ENCODE measurements at places on chromosomes 1 and 21.

DNA sequence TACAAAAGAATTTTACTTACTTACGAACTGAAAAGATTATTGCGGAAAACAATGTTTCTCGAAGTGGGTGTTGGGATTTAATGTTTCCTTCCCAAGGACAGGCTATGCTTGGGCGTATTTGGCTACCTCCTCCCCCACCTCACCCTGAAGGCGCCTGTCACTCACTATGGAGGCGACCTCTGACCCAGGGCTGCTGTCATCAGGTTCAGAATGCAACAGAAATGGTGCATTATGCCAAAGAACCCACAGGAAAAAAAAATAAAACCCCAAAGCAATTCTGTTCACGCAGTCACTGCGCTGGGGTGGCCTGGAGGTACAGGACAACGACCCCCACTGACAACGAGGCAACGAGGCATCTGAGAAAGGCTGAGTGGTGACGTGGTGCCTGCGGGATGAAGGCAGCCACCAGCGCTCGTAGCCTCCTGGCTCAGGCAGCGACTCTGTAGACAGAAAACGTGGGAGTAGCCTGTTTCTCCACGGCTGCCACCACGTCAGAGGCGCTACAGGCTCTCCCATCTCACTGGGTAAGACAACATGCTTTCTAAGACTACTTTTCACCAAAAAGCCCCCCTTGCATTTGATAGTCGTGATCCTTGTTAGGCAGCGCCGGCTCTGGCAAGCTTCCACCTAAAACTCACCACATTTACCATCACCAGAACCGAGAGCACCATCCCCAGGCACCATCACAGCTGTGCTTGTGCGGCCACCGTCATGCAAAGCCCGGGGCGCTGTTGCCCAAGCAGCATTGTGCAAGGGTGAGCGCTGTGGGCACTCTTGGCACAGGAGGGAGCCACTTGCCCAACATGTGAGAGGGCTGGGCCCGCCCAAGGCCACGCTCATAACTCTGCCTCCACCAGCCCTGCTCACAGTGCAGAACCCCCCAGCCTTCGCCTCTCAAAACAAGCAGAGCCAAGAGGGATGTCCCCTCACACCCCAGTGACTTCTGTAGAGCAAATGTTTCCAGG is 14.3 kb downstream of the NADK start:
- peak; percentile 65 for DNase-seq

DNA sequence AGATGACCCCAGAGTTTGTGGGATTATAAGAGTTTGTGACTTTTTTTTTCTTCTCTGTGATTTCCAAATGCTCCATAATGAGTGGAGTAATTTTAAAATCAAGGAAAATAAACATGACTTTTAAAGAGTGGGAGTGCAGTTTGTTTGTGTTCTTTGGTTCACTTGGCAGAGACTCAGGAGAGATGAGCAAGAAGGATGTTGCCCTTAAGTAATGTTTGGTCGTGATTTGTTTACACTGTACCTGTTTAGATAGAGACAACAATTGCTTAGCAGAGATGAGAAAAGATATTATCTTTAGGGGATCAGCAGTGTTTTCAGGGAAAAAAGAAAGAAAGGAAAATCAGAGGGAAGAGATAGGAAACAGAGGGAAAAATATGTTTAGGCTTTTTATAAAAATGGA is 170.8 kb downstream of the ADSS2 start:
- DNase-seq: no peak

DNA sequence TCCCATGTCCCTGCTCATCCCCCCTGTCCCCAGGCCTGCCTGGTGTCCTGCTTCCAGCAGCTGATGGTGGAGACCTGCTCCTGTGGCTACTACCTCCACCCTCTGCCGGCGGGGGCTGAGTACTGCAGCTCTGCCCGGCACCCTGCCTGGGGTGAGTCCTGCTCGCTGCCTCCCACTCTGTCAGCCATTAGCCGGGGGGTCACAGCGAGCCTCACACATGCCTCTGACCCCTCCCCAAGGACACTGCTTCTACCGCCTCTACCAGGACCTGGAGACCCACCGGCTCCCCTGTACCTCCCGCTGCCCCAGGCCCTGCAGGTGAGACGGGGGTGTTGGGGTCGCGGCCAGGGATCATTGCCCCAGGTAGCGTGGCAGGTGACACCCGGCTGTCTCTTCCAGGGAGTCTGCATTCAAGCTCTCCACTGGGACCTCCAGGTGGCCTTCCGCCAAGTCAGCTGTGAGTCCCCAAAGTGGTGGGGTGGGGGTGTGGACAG is 10.0 kb downstream of the SCNN1D start:
- peak; percentile 51 for DNase-seq

DNA sequence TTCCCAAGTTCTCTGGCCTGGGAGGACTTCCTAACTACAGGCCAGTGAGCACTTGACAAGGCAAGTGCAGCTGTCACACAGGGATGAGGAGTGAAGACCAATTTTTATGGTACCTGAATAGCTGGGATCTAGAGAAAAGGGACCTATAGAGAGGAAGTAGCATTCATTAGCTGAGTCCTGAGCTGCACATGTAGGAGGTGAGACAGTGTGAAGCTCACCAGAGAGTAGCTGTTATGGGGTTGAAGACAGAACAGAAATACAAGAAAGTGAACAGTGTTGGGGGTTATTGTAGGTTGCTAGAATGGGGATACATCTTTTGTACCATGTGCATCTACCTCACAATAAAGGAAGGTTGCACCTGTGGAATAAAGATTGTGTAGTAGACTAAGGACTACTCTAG is 37.7 kb upstream of the PYHIN1 start:
- DNase-seq: no peak

DNA sequence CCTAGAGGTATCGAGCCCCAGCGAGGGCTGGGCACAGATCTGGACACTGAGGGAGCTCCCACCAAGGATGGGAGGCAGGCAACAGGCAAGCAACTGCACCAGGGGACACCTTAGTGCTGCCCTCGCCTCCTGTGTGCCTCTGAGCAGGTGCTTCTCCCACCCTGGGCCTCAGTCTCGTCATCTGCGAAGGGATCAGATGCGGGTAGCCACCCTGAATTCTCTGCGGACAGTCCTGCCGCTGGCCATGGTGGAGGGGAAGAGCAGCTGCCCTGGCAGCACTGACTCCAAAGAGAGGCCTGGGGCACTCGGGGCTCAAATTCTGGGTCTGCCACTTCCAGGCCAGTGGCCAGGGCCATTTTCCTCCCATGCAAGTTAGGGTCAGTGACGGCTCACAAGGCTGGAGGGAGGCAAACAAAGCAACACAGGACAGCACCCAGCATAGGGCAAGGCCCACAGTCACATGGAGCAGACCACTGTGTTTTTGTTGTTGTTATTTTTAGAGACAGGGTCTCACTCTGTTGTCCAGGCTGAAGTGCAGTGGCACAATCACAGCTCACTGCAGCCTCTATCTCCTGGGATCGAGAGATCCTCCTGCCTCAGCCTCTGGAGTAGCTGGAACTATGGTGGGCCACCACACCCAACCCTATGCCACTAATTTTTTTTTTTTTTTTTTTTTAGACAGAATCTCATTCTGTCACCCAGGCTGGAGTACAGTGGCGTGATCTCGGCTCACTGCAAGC is 7.1 kb upstream of the SDC3 start:
- no peak for DNase-seq

DNA sequence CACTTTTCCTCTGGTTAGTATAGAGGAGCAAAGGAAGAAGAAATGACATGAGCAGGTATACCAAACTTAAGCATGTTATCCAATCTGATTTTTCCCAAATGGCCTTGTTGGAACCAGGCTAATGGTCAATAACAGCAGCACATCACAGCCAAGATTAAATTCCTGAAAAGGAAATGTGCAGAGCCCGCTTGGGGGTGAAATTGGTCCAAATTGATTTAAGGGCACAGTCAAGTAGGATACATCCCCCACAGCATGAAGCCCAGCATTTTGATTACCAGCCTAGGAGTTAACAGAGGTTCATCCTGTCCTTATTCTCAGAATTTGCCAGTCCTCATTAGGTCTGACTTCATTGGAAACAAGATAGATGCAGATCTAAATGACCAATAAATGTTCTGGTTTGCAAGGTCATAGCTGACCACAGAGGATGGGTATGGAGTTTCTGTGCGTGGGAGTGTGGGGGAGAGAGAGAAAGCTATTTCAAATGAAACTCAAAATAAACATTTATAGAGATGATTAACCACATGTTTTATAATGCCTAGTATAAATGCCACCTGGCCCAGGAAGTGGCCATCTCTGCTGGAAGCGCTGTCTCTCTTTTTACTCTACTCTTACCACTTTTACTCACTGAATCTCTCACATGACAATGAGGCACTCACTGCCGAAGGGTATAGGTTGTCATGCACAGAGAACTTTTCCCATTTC is 38.7 kb downstream of the RGS5 start:
- DNase-seq: no peak

DNA sequence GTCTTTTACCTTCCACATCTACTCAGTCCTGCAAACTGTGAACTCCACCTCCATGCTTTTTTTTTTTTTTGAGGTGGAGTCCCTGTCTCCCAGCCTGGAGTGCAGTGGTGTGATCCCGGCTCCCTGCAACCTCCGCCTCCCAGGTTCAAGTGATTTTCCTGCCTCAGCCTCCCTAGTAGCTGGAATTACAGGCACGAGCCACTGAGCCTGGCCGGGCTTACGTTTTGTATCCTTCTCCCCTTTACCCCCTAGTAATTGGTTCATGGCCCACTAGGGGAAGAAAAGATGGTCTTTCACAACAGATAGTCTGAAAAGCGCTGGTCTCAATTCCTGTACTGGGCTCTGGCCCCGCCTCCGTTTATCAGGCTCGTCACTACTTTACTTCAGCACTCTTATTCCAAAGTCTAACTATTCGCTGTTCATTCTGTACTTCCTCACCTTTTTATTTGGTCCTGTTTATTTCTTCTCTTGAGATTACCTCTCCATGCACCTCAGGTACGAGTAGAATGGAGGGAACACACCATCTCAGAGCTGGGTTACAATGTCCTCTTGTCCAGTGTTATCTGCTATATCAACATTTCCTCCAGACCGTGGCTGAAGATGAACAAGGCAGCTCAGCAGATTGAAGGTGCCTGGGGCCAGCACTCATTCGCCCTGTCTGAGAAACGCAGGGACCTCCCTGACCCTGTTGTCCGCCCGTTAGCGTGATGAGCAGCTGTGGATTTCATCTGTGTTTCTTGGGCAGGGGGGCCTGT is 16.2 kb downstream of the CNST start:
- DNase-seq: no peak

GRCh38 chr1:185491604-185492003 is 174.6 kb upstream of the IVNS1ABP start:
- no peak for DNase-seq

- DNase-seq: no peak
These were observed 15.6 kb upstream of the CSF1 start for GRCh38 chr1:109894823-109895719.

DNA sequence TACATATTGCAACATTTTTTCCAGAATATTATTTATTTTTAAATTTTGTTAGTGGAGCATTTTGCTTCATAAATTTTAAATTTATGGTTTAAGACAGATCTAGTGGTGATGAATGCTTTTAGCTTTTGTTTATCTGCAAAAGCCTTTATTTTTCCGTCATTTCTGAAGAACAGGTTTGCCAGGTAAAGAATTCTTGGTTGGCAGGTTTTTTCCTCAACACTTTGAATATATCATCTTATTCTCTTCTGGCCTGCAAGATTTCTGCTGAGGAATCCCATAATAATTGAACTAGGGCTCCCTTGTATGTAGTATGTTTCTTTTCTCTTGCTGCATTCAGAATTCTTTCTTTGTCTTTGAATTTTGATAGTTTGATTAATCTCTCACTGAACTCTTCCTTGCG is 50.8 kb upstream of the SAMD13 start:
- no peak for DNase-seq

DNA sequence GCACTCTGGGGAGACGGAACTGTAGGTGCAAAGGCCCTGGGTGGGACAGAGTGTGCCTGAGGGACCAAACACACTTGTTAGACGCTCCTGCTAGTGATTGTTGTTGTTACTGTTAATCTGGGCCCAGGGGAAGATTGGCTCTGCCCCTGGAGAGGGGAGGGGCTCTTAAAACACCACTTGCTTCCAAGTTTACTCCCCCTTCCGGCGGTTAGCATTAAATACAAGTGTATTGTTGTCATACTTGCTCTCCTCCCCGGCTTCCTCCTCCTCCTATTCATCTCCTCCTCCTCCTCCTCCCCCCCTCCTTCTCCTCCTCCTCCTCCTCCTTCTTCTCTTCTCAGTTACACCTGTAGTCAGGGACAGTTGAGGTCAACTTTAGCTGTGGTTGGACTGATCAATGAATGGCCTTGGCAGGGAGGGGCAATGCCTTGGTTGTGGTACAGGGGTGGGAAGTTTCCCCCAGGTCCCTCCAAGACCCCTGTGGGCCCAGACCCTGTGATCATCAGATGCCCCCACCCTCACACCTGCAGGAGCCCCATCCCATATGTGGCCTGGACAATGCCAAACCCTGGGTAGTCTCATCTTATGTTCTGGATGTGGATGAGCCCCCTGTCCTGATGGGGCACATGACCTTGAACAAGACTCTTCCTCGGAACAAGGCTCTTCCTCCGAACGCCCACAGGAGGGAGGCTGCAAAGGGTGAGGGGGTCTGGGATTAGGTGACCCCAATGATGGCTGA is 217.3 kb downstream of the PTPRU start:
- DNase-seq: no peak

- no peak for DNase-seq
These were observed 2.6 kb downstream of the GJC2 start for GRCh38 chr1:228152097-228152917.

DNA sequence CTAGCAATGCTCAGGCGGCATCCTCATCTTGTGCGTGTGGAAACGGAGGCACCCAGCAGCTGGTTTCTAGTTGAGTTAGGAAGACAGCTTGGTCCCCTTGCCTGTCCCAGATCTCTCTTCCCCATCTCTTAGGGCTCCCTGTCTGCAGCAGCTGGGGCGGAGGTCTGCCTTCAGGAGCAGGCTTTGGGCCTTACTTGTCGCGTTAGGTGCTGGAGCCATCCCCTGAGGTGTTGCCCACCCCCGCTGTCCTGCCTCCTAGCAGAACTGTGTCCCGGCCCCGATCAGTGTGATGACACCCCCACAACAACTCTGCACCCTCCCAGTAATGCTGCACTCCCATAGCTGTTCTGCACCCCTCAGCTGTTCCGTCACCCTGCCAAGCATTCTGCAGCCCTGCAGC is 40.7 kb downstream of the UMODL1 start:
- no peak for DNase-seq

- peak; percentile 45 for DNase-seq
These were observed 1.2 kb downstream of the NIPAL3 start for GRCh38 chr1:24416666-24417391.

DNA sequence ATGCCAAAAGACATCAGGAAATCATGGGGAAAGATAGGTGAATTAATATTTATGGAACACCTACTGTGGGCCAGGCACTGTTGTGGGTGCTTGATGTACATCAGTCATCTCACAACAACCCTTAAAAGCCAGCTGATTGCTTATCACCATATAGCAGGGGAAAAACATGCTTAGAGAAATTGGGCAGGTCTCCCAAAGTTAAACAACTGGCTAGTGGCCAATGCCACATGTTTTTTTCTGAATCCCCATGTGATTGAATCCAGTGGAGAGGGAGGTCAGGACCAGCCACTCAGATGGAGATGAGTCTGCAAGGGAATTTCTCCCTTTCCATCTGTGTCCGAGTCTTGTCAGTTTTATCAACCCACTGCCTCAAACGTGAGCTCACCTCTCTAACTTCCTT is 33.5 kb downstream of the UTP25 start:
- no peak for DNase-seq
